ENCODE measurements at places on chromosomes 7 and 10.
A peak's percentile ranks its signal among the peaks of the same experiment; 100 is the strongest.

DNA sequence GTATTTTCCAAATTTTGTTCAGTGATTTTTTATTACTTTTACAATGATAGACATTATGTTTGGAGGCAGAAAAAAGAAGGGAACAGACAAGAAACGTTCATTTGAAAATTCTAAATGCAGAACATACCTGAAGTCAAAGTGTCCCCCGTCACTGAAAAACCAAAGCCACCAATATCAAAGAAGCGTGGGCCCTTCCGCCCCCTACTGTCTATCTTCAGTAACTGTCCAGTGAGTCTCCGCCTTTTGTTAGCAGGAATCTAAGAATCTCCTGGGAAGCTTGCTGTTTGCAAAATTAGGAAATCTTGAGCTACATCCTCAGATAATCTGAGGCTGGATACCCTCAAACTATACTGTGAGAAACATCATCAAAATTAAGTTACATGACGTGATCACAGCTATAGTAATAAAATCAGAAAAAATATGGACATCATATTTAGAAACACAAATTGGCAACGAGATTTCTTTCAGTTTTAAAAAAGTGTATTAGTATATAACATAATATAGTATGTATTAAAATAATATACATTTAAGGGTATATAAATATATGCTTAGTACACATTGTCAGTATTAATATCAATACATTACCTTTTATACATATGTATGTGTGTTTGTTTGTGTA is 169.3 kb upstream of the AKR1E2 start:
- no peak for DNase-seq

DNA sequence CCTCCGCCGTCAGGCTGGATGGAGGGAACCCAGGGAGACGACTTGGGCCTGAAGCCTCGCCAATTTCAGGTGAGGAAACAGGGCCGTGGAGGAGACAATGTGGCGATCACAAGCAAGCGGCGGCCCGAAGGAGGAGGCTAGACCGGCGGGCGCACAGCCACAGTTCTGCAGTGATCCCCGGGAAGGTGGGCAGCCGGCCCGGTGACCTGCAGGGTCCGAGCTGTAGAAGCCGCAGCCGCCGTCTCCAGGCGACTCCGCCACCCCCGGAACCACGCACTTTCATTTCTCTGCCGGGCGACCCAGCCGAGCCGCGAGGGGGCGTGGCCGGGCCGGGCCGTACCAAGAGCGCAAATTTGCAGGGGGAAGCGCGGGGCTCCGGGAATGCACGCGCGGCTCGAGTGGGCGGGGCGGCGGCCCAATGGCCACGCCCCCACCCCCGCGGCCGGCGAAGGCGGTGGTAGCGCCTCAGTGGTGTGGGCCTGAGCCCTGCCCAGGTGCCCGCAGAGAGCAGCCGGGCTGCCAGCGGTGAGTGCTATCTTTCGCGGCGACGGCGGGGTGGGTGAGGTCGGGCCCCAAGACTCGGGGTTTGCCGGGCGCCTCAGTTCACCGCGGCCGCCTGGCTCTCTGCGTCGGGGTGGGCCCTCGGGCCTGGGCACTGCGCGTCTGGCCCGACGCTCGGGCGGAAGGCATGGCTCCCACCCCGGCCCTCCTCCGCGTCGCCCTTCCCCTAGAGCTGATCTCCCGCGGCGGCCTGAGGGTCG is at the start of gene POR:
Gene POR, plus strand, starts transcription at position 501 of the 761 bp plus-strand sequence. CDS start 38,847 bp downstream, outside the sequence.
- DNase-seq: peak; percentile 37

- DNase-seq: peak; percentile 92
These were observed 58.9 kb downstream of the CALML3 start for GRCh38 chr10:5583525-5584175.

GRCh38 chr10:650441-650851 is 39.0 kb downstream of the DIP2C start:
- DNase-seq: no peak

DNA sequence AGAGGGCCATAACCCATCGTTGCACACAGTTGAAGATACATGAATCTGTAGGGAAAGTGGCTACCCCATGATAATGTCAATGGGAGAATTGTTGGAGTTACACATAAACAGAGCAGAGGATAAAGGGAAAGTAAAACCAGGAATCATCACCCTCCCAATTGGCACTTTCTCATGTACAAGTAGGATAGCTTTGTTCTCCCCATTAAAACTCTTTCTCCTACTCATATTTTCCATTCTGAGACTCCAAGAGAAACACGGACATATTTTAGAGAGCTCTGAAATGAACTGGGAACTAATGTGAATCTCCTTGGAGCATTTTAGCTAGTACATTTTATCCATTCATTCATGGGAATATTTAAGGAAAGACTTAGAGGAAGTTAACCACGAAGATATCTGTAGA is 17.2 kb upstream of the LRRC17 start:
- DNase-seq: no peak

DNA sequence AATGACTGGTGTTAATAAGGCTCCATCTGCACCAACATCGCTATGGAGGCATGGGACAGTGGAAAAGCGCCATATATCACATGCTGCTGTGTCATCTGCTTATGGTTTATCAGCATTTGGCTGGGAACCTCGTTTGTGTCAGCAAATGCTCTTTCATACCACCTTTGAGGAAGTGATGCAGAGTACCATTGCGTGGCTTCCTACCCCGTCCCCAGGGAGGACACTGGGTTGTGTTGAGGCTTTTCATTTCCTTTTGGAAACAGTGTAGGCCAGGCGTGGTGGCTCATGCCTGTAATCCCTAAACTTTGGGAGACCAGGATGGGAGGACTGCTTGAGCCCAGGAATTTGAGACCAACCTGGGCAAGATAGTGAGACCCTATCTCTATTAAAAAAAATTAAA is 6.8 kb downstream of the TACR2 start:
- no peak for DNase-seq

DNA sequence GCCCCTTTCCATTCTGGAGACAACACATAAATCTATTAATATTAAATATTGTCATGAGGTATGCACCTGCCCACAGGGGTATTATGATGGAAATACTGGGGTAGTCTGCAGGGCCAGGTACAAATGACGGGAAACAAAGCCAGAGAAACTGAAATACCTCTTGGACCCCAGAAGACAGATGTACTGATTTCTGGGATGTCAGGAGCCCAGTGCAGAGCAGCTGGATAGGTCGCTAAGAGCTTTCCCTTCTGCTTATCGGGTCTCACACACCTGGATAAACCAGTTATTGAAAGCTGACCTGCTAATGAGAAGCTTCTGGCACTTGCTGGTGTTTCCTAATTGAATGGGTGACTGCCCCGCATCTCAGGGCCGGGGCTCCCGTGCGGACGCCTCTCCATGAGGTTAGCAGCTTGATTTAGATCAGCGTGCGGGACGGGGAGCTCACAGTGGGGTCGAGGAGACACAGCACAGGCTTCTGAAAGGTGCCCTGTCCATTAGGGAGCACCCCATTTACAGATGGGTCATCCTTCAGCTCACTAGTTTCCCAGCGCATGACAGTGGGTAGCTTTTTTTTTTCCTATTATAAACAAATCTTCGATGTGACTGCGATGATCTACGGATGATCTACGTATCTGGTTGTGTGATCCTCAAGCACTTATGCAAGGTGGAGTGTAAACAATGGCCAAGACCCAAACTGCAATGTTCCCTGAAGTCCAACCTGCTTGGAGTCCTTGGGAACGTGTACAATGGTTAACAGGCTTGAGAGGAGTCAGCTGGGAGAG is 1.5 kb upstream of the INSIG1 start:
- no peak for DNase-seq

- DNase-seq: no peak
These were observed 1.8 kb downstream of the ZMYND11 start for GRCh38 chr10:137031-137430.

- no peak for DNase-seq
These were observed 303.6 kb downstream of the DGKB start for GRCh38 chr7:14598978-14599377.

DNA sequence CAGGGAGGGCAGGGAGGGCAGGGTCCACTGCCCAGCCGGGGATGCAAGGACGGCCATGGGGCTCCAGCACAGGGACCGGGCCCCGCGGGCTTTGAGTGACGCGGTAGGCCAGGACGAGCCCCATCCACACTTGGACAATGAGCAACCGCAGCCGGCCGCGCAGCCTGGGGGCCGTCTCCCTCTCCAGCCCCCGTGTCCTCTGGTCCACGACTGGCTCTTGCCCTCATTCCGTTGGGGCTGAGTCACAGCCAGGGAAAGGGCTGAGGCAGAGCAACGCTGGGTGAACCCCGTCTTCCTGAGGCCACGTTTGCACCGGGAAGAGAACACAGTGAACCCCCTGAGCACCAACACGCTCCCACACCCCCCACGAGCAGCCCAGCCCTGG is 23.7 kb downstream of the SHH start:
- DNase-seq: no peak

GRCh38 chr10:28951484-28951883 is 274.2 kb downstream of the BAMBI start:
- no peak for DNase-seq
